ENCODE measurements at places on chromosomes 4 and X.

- DNase-seq: no peak
Measured at GRCh38 chrX:71621603-71622002, 3.3 kb upstream of the CXCR3 start.

GRCh38 chr4:137083571-137084135 lies 448.6 kb downstream of the PCDH18 start:
- DNase-seq: no peak

- no peak for DNase-seq
Measured at GRCh38 chr4:144970597-144970996, 127.4 kb downstream of the ANAPC10 start.

DNA sequence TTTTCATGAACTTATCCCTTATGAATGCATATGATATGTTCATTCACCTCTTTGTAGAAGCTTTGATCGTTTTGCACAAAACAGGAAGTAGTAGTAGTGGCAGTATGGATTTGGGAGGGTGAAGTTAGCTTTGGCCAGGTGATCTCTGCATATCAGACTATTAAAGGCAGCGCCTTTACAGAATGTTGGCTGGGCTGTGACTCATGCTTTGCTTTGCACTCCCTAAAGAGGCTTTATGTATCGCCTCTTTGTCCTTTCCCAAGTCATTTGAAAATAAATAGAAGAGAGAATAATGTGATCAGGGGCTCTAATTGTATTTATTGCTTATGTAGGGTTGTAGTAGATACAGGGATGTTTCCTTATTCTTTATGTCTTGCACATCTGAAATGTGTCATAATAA lies 50.4 kb downstream of the SHROOM3 start:
- DNase-seq: no peak
